ENCODE measurements at places on chromosomes 7 and 10. TPM values are rescaled to one million over a fixed set of nuclear protein-coding genes. Genes with fewer than 3 reads are reported as not detected.

DNA sequence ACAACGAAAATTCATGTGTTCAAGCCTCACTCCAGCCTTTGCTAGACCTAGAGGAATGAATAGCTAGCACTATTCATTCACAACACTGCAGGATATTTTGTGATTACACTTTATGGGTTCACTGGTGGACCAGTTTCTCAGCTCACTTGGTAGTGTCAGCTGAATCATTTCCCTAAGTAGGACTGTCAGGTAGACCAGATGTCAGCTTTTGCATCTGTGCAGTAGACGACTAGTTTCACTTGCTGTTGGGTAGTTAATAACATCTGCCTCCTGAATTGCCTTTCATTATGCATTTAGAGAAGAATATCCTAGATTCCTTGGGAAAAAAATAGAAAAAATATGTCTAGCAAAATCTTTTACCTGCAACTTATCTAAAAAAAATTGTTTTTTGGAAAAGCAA lies 296.4 kb downstream of the ADARB2 start:
- H3K36me3 ChIP-seq = no peaks in the 10 kb centered on the region
- H3K27me3 ChIP-seq = no peaks in the 10 kb centered on the region
- H3K4me1 ChIP-seq = no peaks in the 10 kb centered on the region

- H3K36me3 ChIP-seq = no peaks in the 10 kb centered on the region
- DNase-seq = no peak
Measured at GRCh38 chr7:33882950-33883670, 22.2 kb upstream of the BMPER start.

- no peaks in the 10 kb centered on the region for H3K27me3 ChIP-seq
- no peak overlapping the region for H3K27ac ChIP-seq
- H3K4me1 ChIP-seq = no peaks in the 10 kb centered on the region
- no peaks in the 10 kb centered on the region for H3K36me3 ChIP-seq
Measured at GRCh38 chr7:82244947-82245517, 198.5 kb downstream of the CACNA2D1 start.

The ADRB1 gene
- total RNA-seq = 0.66 TPM

The KCND2 gene
- total RNA-seq = 3.6 TPM

- no peak overlapping the region for H3K4me3 ChIP-seq
- H3K27me3 ChIP-seq = no peaks in the 10 kb centered on the region
- DNase-seq = no peak
Measured at GRCh38 chr7:24715661-24716479, 41.4 kb downstream of the GSDME start.

- peak overlapping the region; percentile 86 for H3K27ac ChIP-seq
- DNase-seq = no peak
- no peaks in the 10 kb centered on the region for H3K36me3 ChIP-seq
- no peak overlapping the region for H3K4me3 ChIP-seq
Measured at GRCh38 chr10:80411267-80411668, 2.9 kb downstream of the PRXL2A start.

All from breast epithelium (tissue), 4 donors.